Stimulated activated naive CD4-positive, alpha-beta T cell treated with Interleukin-2 at 50 U/mL for 16 hours (primary cell): ENCODE measurements at places on chromosomes 5 and 9.

DNA sequence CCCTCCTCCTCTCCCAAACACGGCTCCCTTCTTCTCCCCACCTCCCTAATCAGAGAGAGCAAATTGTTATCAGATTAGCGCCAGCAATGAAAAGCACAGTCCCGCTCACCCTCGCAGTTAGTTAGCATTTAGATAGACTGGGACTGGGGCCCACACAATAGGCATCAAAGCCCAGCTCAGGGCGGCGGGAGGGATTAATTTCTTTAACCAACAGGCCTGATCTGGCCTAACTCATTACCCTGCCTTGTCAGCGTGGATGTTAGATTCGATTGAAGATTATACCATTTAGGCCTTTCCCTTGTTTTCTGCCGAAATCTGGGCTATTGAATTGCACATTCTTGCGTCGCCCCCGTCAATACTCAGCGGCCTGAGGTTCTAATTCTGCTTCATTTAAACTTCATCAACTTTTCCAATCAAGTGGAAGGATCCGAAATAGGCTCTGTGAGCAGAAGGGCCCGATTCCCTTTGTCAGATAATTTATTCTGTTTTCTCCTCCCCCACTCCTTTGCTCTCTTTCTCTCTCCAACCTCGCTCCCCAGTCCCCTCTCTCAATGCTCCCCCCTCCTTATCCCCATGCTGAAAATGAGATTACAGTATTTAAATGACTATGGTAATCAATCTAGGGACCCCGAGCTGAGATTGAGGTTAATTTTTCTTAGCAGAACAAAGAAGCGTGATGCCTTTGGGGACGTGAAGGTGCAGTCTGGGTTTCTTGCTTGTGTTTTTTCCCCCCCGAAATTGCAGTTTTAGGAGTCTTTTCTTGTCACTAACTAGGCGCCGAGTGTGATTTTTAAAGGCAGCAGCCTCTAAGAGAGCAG lies 15.1 kb downstream of the CFAP77 start:
- DNase-seq: no peak

- DNase-seq: no peak
Measured at GRCh38 chr9:116149844-116150243, 3.7 kb upstream of the PAPPA start.

- DNase-seq: no peak
Measured at GRCh38 chr5:52961274-52961681, 27.9 kb upstream of the ITGA2 start.

DNA sequence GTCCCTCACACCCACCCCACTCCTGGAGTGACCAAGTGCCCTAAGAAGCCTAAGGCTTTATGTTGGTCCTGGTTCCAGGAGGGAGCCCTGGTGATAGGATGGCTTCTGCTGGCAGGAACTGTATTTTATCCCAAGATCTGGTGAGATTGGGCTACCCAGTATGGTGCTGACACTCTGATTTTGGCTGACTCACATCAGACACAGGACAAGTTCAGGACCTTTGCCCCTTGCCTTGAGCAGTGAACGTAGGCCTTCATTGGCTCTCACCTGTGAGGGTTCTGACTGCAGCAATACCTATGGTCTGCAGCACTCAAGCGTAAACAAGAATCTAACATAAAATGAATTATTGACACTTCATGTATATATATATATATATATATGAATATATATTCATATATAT lies 25.0 kb downstream of the BHMT start:
- no peak for DNase-seq

DNA sequence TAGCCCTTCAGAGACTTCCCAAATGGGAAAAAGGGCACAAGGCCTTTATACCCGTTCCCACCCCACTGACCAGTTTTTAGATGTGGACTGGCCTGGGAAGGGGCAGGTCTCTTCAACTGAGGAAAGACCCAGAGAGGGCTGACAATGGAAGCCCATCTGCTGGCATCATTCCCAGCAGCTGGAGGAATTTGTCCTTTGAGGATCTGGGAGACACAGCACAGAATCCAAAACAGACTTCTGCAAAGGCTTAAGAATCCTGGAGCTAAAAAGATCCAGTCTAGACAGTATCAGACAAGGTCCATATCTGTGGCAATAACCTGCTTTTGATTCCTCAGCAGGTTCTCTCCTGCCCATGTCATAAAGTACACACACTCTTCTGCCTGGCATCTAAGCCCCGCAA lies 329.2 kb downstream of the TMEM167A start:
- no peak for DNase-seq

DNA sequence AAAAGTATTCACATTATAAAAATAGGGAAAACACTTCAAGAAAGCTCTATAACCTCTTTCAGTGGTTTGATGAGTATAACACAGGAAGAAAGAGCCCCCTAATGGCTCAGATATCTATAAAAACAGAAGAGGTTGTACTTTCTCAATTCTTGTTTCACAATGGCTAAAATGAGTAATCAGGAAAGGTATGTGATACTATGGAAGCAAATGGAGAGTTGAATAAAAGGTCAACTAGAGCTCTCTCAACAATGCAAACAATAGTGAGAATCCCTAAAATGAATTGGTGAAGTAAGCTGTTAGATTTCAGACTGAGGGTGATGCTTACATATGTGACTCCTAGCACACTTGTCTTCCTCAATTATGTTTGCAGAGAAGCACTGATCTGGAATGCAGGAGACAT lies 584.6 kb upstream of the CDH18 start:
- DNase-seq: no peak

- no peak for DNase-seq
Measured at GRCh38 chr5:112228667-112229066, 190.4 kb downstream of the EPB41L4A start.

DNA sequence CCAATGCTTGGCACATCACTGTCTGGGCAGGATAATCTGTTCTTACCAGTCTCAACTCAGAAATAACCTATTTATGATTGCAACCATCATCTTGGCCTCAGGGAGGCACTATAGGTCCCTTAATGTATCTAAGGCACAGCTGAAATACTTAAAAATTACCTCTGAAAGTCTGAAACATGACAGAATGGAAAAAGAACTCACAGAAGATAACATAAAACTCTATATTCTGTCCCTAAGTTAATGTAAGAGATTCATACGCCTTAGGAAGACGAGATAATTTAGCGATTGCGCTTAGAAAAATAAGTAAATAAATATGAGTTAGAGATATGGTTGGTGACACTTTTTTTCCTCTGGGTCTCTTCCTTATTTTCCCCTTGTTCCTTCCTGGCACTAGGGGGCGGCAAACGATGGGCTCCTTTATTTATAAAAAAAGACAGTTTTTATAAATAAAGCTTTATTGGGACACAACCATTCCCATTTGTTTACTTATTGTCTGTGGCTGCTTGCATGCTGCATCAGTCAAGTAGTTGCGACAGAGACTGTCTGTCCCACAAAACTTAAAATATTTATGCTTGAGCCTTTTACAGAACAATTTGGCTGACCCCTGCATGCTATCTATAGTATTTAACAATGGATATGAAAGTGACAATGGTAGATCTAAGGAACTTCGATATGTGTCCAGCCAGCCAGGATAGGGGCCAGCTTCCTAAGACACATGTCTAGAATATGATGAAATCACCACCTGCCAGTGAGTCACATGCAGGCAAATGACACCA lies 79.6 kb downstream of the PDE4D start:
- no peak for DNase-seq

GRCh38 chr5:170315154-170315553 lies 17.6 kb upstream of the LCP2 start:
- DNase-seq: no peak
